ENCODE measurements at places on chromosomes 11 and 22. TPM values are rescaled to one million over a fixed set of nuclear protein-coding genes. Genes with fewer than 3 reads are reported as not detected.

The CCDC73 gene
- not detected for total RNA-seq

DNA sequence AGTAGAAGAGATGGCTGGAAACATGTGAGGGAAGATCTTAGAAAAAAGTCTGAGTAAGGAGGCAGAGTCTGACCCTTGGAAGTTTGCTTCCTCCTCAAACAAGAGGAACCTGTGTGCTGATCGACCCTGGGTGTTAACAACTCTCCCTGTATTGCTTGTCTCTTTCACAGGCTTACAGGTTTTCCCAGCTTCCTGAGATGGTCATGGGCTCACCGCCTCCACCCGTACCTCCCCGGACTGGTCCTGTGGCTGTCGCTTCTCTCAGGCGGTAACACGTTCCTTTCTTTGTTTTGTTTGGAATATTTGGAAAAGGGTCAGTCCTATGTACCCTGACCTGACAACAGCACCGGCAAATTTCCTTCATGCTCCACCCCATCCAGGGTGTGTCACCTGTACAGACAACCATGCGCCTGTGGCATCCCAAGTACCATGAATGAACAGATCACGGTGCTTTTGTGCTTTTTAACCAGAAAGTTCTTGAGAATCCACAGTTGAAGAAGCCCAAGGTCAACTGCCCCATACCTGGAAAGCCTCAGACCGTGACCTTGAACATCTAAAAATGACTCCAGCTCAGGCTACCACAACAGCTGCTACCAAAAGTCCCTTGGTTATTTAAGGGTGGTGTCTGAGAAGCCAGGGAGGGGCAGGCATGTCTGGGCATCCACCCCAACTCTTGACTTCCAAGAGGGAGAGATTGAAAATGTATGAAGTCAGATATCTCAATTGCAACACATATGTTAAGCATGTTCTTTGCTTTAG, 44.6 kb downstream of the C11orf91 start:
- DNase-seq, result no peak

DNA sequence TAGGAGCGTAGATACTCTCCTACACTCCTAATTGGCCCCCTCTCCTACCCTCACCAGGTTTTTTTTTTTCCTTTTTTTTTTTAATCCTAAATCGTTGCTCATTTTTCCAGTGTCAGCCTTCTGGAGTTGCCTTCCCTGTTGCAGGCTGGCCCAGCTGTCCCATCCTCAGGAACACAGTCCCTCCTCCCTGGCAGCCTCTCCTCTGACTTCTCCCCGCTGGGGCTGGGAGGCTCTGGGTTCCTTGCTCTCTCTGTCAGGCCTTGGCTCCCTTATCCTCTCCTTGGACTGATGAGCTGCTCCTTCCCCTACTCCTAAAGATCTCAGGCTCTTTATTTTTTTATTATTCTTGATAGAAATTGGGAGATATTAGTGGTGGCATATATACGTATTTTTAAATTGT, 62.2 kb downstream of the PKNOX2 start:
- no peak for DNase-seq

GRCh38 chr11:2798951-2799761, 86.4 kb downstream of the CDKN1C start:
- no peak for DNase-seq

The DBX1 gene
- total RNA-seq, result not detected

The CASP5 gene
- not detected for total RNA-seq

DNA sequence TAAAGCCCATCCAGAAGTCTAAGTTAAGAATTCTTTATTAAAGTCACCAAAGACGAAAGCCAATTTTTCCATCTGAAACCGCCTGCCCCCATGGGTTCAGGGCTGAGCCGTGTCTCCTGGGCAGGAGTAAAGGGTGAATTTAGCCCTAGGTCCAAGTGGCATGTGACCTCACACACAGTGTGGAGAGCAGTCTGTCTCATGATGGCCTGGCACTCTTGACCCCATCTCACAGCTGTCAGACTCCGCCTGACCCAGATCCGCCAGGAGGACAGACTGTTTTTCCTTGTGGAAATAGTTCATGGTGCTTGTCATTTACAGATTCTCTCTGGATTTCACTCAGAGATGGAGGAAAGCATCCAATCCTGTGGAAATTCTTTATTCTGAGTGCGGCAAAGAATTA, 109.7 kb downstream of the GALNT18 start:
- DNase-seq, result no peak

The TRIM3 gene
- 12.2 TPM for total RNA-seq

DNA sequence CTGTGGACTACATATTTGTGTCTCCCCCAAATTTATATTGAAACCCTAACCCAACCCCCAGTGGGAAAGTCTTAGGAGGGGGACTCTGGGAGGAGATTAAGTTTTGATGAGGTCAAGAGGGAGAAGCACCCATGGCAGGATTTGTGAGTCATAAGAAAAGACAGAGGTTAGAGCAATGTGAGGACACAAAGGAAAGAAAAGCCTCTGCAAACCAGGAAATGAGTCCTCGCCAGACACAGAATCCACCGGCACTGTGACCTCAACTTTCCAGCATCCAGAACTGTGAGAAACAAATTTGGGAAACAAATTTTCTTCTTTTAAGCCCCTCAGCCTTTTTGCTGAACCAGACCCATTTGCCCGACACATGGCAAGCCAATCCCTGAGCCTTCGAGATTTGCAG, 397.0 kb downstream of the NTM start:
- peak; percentile 75 for DNase-seq

DNA sequence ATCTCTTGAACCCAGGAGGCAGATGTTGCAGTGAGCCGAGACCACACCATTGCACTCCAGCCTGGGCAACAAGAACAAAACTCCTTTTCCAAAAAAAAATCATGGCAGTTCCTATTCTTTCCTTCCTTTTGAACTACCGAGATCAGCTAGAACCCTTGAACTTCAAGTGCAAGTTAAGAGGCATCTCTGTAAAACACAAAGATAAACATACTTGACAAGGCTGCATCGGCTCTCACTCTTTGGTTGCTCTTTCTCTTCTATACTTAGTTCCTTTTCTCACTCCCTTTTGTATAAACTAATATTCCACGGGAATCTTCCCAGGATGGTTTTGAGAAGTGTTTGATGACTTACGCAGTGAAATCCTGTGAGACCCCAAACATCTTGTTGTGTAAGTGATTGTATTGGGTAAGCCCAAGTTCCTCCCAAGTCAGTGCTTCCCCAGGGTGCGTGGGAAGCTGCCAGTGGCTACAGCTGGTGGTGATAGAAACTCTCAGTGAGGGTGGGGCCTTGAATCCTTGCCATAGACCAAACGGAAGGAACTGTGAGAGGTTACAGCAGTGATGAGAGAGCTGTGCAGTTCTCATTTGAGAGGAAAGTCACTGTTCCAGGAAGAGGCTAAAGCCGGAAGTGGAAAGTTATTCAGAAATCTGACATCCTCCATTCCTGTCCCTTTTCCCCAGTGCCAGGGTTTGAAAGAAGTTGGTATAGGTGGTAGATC, 24.1 kb upstream of the CDC42EP2 start:
- DNase-seq, result peak; percentile 96

The MS4A6E gene
- not detected for total RNA-seq

- no peak for DNase-seq
These were observed 13.3 kb downstream of the LPXN start for GRCh38 chr11:58562375-58562800.

The SLC22A8 gene
- total RNA-seq, result not detected

- no peak for DNase-seq
These were observed 6.1 kb upstream of the CD82 start for GRCh38 chr11:44559207-44559939.

GRCh38 chr11:119126675-119127268, 5.4 kb downstream of the HINFP start:
- no peak for DNase-seq

The F2 gene
- total RNA-seq, result not detected

- DNase-seq, result no peak
These were observed 632.4 kb upstream of the ANO5 start for GRCh38 chr11:21560466-21560975.

DNA sequence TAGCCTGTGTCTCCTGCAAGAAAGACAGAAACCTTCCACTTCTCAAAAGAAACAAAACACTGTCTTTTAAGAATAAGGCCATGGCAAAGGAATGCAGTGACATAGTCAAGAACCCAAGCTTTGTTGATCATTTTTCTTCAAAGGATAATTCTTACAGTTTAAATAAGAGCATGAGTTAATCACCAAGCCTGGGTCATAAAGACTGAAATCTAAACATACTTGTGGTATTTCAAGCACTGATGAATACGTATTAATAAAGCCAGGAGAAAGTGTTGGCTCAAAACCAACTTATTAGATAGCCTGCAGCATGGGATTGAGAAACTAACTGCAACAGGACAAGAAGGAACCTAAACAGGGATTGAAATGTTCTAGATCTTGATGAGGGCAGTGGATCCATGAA, 143.3 kb upstream of the MTNR1B start:
- DNase-seq, result no peak

- peak; percentile 9 for DNase-seq
These were observed 10.9 kb downstream of the ACO2 start for GRCh38 chr22:41479671-41480396.

The C11orf87 gene
- not detected for total RNA-seq

- DNase-seq, result no peak
These were observed 30.4 kb downstream of the OR6Q1 start for GRCh38 chr11:58060939-58061672.

GRCh38 chr22:48744283-48744641, 1083.4 kb downstream of the BRD1 start:
- DNase-seq, result no peak

GRCh38 chr22:34798605-34799004, 267.4 kb upstream of the ISX start:
- peak; percentile 14 for DNase-seq

DNA sequence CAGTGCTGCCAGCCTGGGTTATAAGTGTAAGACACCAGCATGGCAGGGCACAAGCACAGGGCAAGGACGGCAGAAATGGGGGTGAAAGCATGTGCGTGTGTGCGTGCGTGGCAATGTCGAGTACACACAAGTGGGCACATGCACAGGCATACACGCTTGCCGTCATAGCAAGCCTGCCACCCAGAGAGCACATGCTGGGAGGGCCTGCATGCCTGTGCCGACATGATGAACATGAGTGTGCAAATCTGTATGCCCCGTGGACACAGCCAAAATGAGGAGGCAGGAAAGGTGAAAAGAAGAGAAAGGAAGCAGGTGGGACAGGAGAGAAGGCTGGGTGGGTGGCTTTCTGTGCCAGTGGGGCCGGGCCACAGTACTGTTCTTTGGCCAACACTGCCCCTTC, 62.9 kb downstream of the NECTIN1 start:
- no peak for DNase-seq

- no peak for DNase-seq
These were observed 43.3 kb upstream of the BID start for GRCh38 chr22:17817511-17818065.

- DNase-seq, result no peak
These were observed 25.5 kb downstream of the SPATA19 start for GRCh38 chr11:133819746-133820315.

DNA sequence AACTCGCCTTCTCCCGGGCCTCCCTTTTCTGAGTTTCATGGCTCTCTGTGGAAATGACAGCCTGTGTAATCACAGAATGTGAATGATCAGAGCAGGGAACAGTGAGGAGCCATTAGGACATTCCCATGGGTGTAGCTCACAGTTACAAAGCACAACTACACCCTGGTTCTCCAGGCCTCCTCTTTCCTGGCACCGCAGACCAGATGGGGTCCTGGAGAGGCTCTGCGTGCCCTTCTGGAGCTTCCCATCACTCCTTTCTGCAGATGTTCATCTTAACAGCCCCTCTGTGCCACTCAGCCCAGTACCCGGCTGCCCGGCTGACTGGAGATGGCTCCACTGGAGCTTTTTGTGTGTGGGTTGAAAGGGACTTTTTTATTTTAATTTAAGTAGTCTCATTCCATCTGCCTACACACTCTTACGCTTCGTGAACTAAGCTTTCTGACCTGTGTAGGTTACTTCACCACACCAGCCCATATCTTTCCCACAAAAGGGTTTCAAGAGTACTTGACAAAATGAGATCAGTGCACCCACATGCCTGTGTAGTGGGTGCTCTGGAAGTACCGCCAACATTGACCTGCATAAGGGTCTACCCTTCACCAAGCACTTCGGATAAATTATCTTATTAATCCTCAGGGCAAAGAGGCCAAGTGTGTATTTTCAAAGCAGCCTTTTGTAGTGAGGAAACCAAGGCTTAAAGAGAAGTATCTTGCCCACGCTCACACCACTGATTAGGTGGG, 29.8 kb downstream of the SREBF2 start:
- no peak for DNase-seq

GRCh38 chr11:71171576-71171975, 80.8 kb downstream of the SHANK2 start:
- DNase-seq, result no peak

The ASCL2 gene
- not detected for total RNA-seq

The RAG2 gene
- not detected for total RNA-seq

- DNase-seq, result no peak
These were observed 392.2 kb downstream of the ETS1 start for GRCh38 chr11:128195057-128195751.

DNA sequence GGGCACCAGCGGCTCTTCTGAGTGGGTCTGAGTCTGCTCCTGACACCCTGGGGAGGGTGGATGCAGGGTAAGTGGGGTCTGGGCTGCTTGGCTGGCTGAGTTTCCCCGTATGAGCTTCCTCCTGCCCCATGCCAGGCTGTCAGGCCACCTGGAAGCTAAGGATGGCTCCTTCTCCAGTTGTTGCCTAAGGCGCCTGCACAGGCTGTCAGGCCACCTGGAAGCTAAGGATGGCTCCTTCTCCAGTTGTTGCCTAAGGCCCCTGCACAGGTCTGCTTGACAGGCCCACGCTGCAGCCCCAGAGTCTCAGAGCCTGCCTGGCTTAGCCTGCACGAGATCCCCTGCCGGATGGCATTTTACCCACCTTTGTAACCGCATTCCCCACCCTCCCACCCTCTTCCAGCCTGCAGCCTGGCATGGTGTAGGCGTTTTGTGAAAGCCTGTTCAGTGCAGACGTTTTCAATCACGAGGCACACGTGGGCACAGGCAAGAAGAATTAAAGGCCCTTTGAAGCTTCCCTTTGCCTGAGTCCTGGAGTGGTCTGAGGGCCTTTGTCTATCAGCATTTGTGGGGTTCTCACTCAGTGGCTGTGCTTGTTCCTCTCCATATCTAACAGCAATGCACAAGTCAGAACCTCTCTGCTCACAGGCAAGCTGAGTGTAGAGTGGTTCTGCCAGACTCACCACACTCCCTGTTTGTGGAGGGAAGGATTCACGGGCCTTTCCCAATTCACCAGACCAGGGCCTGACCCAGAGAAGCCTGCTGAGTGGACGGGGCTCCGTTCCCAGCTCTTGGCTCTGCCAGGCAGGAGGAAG, 40.2 kb upstream of the B3GAT1 start:
- no peak for DNase-seq

DNA sequence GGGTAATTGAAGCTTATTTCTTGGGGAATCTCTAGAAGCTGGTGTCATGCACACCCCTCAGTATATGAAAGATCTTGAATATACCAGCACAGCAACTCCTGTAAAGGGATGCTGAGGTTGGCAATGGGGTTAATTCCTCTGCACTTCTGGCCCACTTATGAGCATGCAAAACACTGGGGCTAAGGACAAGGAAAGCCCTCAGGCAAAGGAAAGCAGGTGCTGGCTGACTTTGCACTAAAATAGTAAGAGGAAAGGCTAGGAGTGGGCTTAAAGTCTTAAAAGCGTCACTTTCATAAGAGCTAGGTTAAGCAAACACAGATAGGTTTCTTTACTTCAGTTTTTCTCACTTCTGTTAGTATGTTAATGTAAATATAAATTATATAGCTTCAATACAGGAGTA, 572.6 kb upstream of the LUZP2 start:
- DNase-seq, result no peak

The BIK gene
- 0.20 TPM for total RNA-seq

The GSTT2B gene
- total RNA-seq, result 21.4 TPM

All from RPMI7951 (cell line).